Natural killer cell (primary cell): ENCODE measurements at places on chromosomes 2 and 18.

DNA sequence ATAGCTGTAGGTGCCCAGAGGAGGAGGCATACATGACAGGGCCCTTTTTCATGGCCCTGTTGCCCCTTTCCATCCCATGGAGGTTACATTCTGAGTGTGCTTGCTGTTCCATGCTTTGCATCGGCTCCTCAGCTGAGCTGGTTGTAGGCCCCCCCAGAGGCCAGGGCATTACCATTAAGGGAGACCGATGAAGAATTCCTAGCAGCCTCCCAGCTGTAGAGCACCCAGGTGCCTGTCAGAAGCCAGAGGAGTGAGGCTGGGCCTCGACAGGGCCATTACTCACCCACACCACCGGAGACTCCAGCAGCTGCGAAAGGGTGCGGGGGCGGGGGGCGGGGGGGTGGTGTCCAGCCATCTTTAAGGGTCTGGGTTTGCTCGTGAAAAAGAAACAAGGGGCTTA lies 72.2 kb downstream of the GALNT14 start:
- no peak for DNase-seq

DNA sequence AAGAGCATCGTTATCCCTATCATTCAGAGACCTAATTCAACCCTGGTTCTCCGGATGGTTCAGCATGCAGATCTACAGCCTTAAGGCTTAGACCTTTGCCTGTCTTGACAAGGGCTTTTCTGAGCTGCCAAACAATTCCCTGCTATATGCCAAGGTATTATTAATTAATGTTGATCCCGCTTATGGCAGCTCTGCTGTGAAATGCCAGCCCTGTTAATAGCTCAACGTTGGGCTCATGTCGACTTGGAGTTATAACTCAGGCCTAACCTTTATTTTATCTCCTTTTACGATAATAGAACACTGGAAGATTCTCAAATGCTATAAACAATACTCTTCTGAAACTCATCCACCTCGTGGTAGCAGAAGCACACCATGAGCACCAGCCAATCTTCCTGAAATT lies 188.6 kb downstream of the TMEM247 start:
- no peak for DNase-seq

DNA sequence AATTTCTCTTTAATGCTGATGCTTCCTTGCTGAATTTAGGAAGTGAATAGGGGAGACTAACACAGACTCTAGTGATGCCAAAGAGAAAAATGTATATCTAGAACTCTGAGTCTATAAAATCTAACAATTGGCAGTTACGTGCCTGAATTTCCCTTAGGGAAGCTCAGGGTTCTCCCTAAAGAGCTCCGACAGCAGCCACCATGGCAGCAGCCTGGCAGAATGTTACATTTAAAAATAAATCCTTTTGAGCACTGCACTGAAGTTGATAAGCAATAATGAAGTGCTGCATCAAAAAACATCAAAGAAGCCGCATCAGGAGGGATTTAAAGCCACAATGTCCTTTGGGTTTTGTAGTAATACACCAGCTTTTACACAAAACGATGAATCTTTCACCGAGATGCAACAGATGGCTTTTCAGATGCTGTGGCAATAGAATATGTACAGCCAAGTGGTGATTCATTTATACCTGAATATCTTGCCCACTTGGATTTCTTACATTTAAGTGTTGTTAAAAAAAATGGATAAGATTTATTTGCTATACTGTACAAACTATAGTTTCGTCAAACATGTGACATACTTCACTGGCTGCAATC lies 291.2 kb upstream of the SESTD1 start:
- DNase-seq = no peak

- no peak for DNase-seq
Measured at GRCh38 chr2:232521098-232521497, 910 bp downstream of the PRSS56 start.

GRCh38 chr2:209102319-209102718 lies 321.5 kb upstream of the MAP2 start:
- no peak for DNase-seq

- no peak for DNase-seq
Measured at GRCh38 chr18:4639628-4640310, 184.7 kb upstream of the DLGAP1 start.

DNA sequence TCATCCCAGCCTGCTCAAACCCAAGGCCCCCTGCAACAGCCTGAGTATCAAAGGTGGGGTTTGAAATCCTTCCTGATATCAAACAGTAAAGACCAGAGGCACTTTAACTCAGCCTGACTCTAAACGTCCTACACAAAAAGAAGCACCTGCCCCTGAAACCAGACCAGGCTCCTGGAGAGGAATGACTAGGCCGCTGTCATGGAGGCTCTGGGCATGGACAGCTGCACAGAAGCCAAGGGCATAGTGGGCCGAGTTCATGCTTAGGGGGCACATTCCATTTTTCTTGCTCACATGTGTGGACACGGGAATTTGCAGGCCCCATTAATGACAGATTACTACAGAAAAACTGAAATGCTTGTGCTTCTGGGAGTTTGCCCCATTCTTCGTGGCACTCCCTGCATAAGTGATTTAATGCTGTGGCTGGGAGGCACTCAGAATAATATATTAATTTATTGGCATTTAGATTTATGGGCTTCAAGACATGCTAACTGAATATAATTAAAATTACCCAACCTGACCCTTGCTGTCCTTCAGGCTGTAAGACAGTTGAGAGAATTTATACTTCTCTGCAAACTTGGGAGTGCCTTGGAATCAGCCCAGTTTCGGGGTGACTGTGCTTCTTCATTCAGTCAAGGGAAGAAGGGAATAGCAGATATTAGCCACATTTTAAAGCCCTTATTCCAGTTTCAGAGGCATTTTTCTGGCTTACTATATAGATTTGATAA lies 105.5 kb downstream of the GYPC start:
- DNase-seq = no peak

- DNase-seq = no peak
Measured at GRCh38 chr18:42289526-42289925, 334.5 kb downstream of the PIK3C3 start.

DNA sequence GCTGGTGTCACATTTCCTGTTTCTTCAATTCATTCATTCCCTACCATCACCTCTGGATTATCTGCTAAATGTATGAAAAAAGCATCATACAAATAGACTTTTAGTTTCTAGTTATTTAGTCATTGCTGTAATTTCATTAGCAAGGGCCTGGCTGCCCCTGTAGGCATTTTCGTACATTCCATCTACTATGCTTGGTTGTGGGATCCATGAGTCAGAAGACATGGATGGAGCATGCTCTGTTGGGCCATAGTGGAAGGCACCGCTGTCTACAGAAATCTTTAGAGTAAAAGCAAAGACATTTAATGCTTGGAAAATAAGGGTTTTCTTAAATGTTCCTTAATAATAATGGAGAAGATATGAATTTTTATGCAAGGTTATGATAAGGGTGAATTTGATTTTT lies 324.8 kb upstream of the MEIS1 start:
- no peak for DNase-seq

- peak; percentile 49 for DNase-seq
Measured at GRCh38 chr2:98729652-98730051, 1.3 kb downstream of the MGAT4A start.

- no peak for DNase-seq
Measured at GRCh38 chr2:113132414-113133021, 5.1 kb downstream of the IL1RN start.

DNA sequence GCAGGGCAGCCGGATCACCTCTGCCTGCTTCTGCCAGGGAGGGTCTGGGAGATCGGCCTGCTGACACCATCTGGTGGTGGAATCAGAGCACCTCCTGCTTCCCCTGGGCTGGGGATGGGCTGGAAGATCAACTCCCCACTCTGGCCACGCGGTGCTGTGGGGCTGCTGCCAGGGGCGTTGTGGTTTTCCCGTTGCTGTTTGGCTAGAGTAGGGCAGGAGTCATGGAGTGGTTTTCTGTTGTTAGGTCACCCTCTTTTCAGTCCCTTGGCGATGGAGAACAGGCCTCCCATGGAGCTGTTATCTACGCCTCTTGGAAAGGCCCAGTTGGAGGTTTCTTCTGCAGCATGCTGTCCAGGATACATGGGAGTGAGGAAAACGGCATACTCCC lies 15.2 kb downstream of the BCL2L11 start:
- peak; percentile 25 for DNase-seq

DNA sequence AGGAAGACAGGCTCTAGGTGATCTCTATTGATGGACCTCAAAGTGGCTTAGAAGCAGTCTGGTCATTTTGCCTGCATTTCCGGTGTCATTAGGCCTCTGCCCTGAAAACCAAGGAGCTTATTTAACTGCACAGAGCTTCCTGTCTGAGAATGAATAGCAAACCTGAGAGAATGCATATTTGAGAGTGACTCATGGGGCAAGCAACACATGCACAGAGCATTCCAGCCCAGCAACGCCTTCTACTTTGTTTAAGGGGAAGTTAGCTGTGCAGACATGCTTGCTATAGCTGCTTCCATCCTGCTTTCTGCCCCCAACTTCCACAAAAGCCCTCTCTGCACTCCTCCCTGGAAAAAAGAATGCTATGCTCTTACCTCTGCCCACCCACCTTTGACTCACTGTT lies 232.8 kb downstream of the GRB14 start:
- DNase-seq = no peak

DNA sequence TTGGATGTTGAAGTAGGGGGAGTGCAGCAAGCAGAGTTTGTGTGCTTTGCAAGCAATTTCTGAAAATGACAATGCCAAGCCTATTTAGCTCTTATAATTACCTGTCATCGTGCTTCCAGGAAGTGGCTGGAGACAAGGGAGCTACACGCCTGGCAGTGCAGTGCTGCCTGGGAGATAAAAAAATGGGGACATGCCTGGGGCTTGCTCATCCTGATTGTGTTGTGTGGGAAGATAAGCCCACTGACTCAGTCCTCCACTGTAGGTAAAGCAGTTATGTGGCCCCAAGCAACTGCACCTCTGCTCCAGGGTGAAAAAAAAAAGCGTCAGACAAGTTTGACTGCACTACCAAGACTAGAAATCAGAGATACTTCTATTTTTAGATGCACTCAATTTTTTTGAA lies 396.9 kb upstream of the NXPH2 start:
- DNase-seq = no peak

DNA sequence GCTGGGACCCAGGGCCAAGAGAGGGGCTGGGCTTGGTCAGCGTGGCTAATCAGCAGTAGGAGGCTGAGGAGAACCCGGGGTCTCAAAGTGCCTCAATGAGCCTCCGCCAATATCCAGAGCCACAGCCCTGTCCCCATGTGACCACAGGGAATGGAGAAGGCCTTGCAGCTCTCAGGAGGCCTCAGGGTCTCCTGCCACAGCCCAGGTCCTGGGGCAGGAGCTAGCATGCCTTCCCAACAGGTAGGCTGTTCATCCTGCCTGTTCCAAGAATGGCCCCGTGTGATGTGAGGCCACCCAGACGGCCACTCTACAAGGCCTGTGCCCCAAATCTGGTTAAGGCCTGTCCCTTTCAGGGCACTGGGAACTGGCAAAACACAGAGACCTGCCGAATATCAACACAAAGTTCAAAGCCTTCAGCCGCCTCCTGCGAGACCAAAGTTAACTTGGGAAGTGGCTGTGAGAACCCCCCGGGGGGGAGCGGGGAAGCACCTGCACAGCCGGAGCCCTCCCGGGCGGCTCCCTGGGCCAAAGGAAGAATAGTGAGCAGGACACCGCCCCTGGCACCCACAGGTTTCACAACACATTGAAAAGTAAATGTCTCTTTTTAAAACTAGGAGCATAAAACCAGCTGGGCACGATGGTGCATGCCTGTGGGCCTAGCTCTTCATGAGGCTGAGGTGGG lies 4.5 kb upstream of the LIMS2 start:
- no peak for DNase-seq

DNA sequence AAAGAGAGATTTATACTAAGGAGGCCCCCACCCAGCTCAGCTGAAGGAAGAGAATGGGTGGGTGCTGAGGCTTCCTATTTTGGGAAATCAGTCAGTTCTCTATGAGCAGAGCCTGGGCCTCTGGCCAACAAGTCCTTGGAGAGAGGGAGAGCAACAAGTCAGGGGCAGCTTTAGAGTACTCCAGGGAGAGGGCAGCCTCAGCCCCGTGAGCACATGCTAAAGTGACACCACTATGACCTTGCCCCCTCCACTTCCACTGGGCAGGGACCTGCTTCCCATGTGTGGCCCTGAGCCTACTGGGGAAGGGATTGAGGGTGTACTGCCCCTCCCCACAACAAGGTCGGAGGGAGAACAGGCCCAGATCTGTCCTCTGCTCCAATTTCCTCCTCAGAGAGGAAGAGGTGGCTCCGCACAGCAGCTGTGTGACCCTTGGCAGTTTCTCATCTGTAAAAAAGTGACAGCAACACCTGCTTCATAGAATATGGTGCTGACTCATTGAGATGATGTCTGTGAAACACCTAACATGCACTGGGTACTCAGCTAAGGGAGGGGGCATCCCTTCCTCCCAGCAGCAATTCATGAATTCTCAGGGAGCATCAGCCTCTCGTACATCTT lies 72.9 kb downstream of the CLHC1 start:
- no peak for DNase-seq
